ENCODE measurements at places on chromosomes 3 and 15.

DNA sequence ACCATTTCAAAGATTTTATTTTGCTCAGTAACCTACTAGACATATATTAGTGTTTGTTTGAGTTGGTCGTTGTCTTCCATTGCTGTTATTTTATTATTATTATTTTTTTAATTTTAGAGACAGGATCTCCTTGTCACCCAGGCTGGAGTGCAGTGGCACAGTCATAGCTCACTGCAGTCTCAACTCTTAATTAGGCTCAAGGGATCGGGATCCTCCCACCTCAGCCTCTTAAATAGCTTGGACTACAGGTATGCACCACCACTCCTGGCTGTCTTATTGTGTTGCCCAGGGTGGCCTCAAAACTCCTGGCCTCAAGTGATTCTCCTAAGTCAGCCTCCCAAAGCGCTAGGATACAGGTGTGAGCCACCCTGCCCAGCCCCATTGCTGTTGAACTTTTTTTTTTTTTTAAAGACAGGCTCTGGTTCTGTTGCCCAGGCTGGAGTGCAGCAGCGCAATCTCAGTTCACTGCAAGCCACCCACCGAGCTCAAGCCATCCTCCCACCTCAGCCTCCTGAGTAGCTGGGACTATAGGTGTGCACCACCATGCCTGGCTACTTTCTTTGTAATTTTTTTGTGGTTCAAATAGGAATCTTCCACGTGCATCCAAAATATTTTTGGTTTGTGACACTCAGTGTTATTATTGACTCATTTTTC, 18.2 kb downstream of the SETD5 start:
- no peak for DNase-seq

DNA sequence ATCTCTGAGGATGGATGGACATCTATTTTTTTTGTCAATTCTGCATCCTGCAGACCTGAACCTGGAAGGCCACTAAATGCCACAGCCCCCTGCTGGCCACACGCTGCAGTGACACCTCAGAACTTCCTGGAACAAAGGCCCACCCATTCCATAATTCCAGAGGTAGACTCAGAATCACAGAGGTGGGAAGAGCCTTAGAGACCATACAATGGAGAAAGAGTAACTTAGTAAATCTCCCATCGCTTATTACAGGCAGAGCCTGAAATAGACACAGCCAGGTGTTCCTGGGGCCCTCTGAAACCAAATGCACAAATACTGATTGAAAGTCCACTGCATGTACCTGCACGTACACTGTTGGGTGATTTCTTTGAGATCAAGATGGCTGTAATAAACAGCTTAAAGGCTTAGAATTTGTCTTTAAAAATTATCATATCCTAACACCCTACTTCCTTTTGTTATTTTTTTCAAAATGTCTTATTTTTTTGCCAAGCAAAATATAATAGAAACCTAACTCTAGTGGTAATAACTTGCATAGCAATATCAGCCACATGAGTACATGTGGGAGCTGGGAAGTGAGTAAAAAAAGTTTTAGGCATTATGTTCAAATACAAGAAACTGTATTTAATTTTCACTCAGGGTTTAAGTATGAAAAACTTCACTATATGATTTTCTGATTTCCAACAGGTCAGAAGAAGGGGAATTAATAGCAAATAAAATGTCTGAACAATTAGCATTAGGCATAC, 62.7 kb downstream of the EOMES start:
- DNase-seq = no peak

- DNase-seq = no peak
Measured at GRCh38 chr15:60899967-60900356, 329.1 kb downstream of the RORA start.

DNA sequence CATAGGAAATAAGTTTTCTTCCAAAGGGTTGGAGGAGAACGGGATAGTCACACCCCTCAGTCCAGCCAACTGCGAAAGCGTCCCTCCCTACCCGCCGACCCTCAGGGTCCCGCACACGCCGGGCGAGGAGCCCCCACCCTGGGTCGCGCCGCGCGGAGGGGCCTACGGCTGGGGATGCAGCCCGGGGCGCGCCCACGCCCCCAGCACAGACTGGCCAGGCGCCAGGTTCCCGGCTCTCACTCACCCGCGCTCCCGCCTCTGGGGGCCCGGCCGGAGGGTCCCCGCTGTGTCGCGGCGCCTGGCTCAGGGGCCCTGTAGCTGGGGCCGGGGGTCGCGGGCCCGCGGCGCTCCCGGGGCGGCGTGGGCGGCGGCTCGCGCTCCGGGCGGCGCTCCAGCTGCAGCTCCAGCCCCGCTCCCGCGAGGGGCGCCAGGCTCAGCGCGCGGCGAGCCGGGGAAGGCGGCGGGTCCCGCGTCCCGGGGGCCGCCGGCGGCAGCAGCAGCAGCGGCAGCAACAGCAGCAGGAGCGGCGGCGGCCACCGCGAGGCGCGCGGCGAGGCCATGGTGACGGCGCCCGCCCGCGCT, 375 bp downstream of the HEG1 start:
- DNase-seq = no peak

- DNase-seq = no peak
Measured at GRCh38 chr3:116291141-116291540, 154.1 kb downstream of the LSAMP start.

- DNase-seq = no peak
Measured at GRCh38 chr3:123044981-123045763, 17.6 kb upstream of the SEMA5B start.

GRCh38 chr15:51750792-51751696, at the start of gene TMOD2:
Gene TMOD2, plus strand, starts transcription at chr15:51751597. Its CDS starts 14,845 bp downstream, at chr15:51766442.
- no peak for DNase-seq

DNA sequence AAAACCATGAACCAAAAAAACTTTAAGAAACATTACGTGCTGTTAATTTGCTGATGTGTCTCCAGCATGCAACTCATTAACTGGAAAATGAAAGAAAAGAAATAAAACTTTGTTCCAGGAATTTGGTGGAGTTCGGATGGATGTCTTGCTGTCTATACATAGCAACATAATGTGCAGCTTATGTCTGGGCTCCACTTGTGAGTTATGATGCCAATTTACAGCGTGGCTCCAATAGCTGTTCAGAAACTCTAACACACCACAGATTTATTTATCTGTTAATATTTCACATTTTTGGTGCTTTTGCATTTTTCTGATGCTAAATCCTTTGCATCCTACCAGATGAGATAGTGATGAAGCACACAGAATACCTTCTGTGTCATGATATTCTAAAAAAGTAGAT, 45.1 kb downstream of the MAP4 start:
- no peak for DNase-seq

- DNase-seq = no peak
Measured at GRCh38 chr15:57728436-57728835, 21.9 kb downstream of the POLR2M start.

DNA sequence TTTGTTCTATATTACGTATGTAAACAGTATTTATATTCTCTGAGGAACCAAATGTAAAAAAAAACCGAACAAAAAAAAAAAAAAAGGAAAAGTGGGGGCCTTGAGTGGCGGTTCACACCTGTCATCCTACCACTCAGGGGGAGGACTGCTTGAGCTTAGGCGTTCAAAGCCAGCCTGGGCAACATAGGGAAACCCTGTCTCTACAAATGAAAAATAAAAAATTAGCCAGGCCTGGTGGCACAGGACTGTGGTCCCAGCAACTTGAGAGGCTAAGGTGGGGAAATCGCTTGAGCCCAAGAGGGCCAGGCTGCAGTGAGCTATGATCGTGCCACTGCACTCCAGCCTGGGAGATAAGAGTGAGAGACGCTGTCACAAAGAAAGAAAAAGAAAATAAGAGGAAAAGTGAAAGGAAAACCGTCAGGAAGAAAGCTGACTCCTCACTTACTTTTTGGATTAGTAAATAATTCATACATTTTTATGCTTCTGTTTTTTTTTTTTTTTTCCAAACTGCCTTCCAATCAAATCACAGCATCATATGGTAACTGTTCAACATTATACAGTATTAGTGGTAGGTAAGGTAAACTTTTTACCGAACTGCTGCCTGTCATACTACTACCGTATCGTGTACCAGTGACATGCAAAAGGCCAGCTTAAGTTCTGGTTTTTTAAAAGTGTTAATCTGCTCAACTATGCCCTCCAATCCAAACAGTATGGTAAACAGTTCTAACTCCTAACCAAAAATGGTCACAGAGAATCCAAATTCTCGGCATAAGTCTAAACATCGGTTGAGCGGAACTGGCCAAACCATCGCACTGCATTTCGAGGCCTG, 1.2 kb downstream of the PHC3 start:
- DNase-seq = no peak

DNA sequence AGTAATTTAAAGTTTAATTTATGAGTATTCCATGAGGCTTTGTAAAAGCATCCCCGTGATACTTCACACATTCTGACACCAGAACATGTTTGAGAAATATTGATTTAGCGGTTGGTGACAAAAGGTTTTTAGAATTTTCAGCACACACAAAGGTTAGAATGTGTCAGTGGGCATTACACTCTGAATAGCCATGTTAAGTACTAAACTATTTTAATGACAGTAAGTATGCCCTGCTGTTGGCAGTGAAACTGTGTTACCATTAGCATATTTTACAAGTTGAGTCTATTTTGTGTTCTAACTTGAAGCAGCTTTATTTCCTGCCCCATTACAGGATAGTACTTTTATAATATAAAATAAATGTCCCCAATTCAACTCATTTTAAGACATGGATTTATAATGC, 66.5 kb downstream of the ADAMTSL3 start:
- no peak for DNase-seq

DNA sequence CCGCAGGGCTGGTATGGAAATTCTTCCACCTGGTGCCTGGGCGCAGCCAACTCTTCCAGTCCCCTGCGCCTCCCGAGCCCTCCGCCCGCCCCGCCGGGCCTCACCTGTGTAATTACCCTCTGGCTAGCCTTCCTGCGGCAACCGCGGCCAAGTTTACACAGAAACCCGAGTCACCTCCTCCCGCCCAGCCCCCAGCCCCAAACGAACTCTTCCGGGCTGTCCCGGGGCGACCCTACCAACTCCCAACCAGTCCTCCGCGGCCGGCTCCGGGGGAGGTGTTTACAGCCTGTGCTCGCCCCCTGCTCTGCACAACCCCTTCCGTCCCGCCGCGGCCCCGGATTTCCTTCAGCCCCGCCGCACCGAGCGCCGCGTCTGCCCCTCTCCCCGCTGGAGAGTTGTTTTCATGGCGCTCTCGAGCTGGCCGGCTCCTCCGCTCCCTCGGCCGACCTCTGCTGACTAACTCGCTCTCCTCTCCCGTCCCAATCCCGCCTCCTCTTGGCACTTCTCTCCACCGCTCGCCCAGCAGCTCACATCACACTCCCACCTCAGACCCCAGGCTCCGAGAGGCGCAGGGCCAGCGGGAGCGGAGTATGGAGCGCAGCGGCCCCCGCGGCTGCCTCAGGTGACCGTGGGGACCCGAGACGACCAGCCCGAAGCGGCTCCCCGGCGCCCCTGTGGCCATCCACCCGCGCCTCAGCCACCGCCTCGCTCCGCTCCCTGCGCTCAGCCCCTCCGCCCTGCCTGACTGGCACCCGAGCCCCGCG, 538 bp downstream of the ATOSA start:
- peak; percentile 27 for DNase-seq

DNA sequence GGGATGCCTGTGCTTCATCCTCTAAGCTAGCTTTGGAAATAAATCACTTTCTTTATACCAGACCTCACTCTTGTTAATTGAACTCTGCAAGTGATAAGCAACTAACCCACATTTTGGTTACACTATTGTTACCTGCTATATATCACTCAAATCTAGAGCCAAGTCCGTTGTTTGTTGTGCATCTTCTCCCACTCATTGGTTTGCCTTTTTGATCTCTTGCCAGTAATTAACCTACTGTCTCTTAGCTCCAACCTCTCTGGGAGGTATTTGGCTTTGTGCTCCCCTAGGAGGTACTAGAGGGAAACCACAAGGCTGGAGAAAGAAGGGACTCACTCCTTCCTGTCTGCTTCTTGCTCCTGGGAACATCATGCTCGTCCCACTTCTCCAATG, 12.8 kb upstream of the CRBN start:
- no peak for DNase-seq

GRCh38 chr15:36766449-36766848, 187.0 kb downstream of the CDIN1 start:
- no peak for DNase-seq

GRCh38 chr3:122415104-122415744, 638 bp downstream of the WDR5B start:
- peak; percentile 23 for DNase-seq

DNA sequence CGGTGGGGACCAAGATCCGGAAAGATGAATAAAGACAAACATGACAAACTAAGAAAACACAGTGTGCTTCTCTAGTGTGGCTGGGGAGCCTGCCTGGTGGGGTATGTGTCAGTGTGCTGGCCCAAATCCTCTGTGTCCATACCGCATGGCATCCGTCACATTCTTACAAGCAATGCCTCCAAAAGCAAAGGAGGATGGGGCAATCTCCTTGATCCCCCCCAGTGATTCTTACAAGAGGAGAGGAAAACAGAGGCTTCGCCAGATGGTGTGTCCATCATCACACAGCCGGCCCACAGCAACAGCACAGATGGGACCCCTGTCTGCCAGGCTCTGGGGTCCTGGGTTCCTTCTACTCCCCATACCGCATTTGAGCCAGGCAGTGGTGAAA, 558 bp upstream of the IL17RC start:
- DNase-seq = peak; percentile 54

DNA sequence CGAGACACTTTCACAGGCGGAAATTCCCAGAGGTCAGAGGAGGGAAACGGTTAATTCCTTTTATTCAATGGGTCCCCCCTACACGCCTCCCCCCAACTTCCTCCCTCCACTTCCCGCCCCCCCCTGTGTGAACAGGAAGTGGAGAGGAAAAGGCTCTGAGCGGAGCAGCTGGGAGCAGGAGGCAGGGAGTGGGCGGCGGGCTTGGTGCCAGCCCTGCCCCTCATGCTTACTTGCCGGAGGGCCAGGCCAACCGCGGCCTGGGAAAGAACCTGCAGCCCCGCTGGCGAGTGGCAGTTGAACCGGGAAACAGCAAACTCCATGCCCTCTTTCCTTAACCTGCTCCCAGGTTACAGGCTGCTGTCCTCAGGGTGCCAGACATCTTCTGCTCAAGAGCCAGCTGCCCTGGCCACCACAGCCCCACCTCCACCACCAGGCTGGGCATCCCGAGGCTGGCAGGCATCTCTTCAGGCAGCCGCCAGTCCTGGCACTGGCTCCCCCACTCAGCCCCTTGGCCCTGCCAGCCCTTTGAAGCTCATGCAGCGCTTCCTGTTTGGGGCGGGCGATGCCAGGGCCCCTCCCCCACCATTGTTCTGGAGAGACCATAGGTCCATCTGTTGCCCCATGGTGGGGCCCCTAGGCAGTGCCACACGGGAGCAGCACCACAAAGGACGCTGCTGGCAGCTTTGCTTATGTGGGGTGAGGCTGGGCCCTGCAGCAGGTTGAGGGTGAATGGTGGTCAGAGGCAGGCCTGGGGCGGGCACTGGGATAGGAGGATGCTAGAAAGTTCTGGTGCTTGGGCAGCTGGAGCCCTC, 12.9 kb downstream of the VPS18 start:
- DNase-seq = no peak

Measured in skeletal muscle cell (primary cell).